NCI-H774 (cell line): ENCODE measurements at places on chromosomes 4 and X.

GRCh38 chr4:7434766-7435150 is at the start of gene PSAPL1:
Gene PSAPL1 (minus strand): TSS chr4:7434930. CDS start chr4:7434879, 51 bp downstream.
- DNase-seq, result no peak

DNA sequence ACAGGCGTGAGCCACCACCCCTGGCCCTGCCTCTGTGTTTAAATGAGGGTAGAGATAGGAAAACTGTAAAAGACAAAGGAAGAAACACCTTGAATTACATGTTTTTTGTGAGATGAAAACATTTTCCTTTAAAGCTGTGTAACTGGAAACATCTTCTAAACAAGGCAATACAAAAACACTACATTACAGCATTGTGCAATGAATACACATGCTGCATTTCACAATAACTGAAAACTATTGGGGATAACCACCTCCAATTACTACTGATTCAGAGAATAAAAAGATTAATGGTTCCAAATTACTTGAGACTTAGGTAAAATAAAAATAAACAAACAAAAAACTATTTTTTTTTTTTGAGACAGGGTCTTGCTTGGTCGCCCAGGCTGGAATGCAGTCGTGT is 7.6 kb upstream of the OGT start:
- no peak for DNase-seq

- DNase-seq, result no peak
These were observed 10.6 kb upstream of the GPR174 start for GRCh38 chrX:79133904-79134303.

DNA sequence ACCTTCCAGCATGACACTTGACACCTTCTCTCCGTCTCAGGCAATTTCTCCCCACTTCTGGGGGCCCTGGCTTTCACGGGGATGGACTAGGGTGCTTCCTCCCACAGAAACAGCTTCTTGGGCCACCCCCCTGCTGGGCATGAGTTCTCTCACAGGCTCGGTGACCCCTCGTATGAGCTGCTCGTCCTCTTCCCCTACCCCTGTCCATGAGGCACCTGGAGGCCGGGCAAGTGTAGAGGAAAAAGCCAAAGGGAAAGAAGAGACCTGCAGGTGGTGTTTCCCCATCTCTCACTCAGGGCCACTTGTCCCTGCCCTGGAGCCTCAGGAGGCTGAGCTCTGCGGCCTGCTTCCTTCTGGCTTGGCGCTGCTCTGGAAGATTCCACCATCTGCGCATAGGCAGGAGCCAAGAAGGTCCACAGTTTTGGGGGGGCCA is 1.9 kb upstream of the RGS12 start:
- no peak for DNase-seq

GRCh38 chr4:123937581-123937980 is 541.0 kb downstream of the SPRY1 start:
- DNase-seq, result no peak

- peak; percentile 44 for DNase-seq
These were observed 69.8 kb downstream of the SHROOM3 start for GRCh38 chr4:76504613-76505465.
